ENCODE measurements at places on chromosomes 13 and 19. TPM values are rescaled to one million over a fixed set of nuclear protein-coding genes. Genes with fewer than 3 reads are reported as not detected.

DNA sequence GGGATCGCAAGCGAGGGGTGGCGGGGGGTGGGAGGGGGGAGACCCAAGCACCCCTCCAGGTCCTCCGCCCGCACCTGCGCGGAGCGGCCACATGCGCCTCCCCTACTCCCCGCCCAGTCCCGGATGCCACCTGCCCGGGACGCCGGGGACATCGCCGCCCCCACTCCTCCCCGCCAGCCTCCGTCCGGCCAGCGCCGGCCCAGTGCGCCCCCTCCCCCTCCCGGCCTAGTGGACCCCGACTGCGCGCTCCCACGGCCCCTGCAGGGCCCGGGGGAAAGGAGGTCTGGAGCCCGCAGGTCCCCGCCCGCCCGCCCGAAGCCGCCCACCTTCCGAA, 263 bp downstream of the RHPN2 start:
- H3K27me3 ChIP-seq: peaks cover 7% of the 10 kb centered on the region
- H3K4me3 ChIP-seq: peak overlapping the region; percentile 63
- ATAC-seq: peak; percentile 65
- H3K27ac ChIP-seq: no peak overlapping the region
- no peaks in the 10 kb centered on the region for H3K36me3 ChIP-seq
- H3K4me1 ChIP-seq: no peaks in the 10 kb centered on the region

DNA sequence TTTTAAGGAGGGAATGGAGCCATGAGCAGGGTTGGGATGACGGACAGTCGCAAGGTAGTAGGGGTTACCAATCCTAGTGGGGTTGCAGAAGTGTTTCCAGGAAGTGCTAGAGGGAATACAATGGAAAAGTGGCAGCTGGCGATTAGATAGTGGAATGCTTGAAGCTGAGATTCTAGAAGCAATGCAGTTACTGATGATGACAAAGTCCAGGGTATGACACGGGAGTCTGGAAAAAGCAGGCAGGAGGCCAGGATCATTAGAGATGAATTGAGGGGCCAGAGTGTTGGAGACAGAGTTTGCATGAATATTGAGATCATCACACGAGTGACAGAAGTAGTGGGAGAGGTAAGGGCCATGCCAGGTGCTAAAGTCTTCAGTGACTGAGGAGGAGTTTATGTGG, 17.3 kb upstream of the KL start:
- no peaks in the 10 kb centered on the region for H3K4me1 ChIP-seq
- H3K36me3 ChIP-seq: no peaks in the 10 kb centered on the region
- no peak overlapping the region for H3K4me3 ChIP-seq

The KIR2DL4 gene
- not detected for total RNA-seq

- H3K4me3 ChIP-seq: no peak overlapping the region
- no peaks in the 10 kb centered on the region for H3K27me3 ChIP-seq
Observed at GRCh38 chr13:78228940-78229339, 310.3 kb upstream of the EDNRB start.

DNA sequence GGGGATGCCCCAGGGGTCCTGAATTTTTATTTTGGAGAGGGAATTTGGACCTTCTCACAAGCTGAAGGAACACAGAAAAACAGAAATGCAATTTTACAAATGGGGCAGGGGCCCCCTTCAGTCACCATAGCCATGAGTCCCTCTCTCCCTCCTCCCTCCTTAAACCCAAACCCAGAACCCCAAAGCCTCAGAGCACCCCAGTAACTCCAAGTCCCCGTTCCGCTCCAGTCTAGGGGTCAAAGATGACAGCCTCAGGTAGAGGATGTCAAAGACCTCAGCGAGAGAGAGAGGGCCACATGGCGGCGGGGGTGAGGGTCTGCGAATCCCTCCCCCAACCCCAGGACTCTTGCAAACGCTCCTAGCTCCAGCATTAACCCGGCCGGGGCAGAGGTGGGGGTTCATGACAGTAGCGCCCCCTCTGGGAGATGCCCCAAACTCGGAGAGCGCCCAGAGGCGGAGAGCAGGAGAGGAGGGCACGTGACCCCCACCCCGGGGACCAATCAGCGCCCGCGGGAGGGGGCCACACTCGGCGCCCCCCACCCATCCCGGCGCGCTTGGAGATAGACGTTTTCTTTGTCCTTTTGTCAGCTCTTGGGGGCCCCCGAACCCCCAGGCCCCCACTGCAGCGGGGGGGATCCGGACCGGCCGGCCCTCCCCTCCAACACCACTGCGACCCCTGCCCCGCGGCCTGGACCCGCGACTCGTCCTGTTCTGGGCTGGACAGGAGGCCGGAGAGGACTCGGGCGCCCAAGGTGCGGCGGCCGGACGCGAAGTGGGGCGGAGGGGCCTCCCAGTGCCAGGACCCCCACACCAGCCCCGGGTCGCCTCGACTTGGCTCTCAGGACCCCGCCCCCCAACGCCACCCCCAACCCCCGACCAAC, 20.8 kb upstream of the SEMA6B start:
- H3K27me3 ChIP-seq: peaks cover 39% of the 10 kb centered on the region
- peaks cover 8% of the 10 kb centered on the region for H3K36me3 ChIP-seq
- ATAC-seq: no peak

GRCh38 chr13:48486362-48486761, 46.5 kb downstream of the RCBTB2 start:
- H3K27ac ChIP-seq: peak overlapping the region; percentile 2
- H3K27me3 ChIP-seq: no peaks in the 10 kb centered on the region
- H3K4me3 ChIP-seq: no peak overlapping the region
- peaks cover 5% of the 10 kb centered on the region for H3K4me1 ChIP-seq
- ATAC-seq: no peak

GRCh38 chr19:1272423-1273262, 2.7 kb upstream of the FAM174C start:
- H3K27me3 ChIP-seq: no peaks in the 10 kb centered on the region
- H3K36me3 ChIP-seq: peaks cover 89% of the 10 kb centered on the region
- ATAC-seq: no peak

The LGALS7B gene
- not detected for total RNA-seq

The MIDN gene
- 51.4 TPM for total RNA-seq

The ZNF540 gene
- total RNA-seq: 0.58 TPM

- no peaks in the 10 kb centered on the region for H3K36me3 ChIP-seq
- ATAC-seq: no peak
- peaks cover 4% of the 10 kb centered on the region for H3K27me3 ChIP-seq
- no peak overlapping the region for H3K27ac ChIP-seq
Observed at GRCh38 chr19:11174336-11174735, 18.8 kb upstream of the SPC24 start.

The CYP4F3 gene
- 0.95 TPM for total RNA-seq

- peaks cover 3% of the 10 kb centered on the region for H3K27me3 ChIP-seq
- H3K4me1 ChIP-seq: no peaks in the 10 kb centered on the region
- H3K4me3 ChIP-seq: no peak overlapping the region
- H3K27ac ChIP-seq: no peak overlapping the region
- no peak for ATAC-seq
Observed at GRCh38 chr13:39226359-39226758, 188.1 kb downstream of the NHLRC3 start.

The SRRM5 gene
- 1.4 TPM for total RNA-seq

The CLEC17A gene
- 2.0 TPM for total RNA-seq

DNA sequence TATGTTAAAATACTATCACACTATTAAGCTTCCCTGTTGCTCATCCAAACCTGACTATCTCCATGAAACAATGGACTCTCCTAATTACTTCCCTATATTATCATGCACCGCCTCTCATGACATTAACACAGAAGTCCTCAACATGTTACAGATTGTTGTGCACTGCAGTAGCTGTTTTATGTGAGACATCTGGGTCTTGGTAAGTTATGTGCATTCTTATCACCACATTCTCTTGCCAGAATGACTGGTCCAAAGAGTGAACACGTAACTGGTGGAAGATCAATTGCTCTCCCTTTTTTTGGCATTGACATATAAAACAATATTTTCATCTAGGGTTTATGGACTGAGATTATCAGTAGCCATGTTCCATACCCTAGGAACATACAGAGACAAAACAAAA, 59.4 kb downstream of the POSTN start:
- no peak overlapping the region for H3K4me3 ChIP-seq
- H3K36me3 ChIP-seq: no peaks in the 10 kb centered on the region
- no peaks in the 10 kb centered on the region for H3K27me3 ChIP-seq
- ATAC-seq: no peak
- H3K27ac ChIP-seq: no peak overlapping the region

- H3K27me3 ChIP-seq: no peaks in the 10 kb centered on the region
- H3K4me1 ChIP-seq: no peaks in the 10 kb centered on the region
- no peak for ATAC-seq
- no peak overlapping the region for H3K4me3 ChIP-seq
- no peaks in the 10 kb centered on the region for H3K36me3 ChIP-seq
Observed at GRCh38 chr19:30314056-30314804, 58.0 kb upstream of the ZNF536 start.

DNA sequence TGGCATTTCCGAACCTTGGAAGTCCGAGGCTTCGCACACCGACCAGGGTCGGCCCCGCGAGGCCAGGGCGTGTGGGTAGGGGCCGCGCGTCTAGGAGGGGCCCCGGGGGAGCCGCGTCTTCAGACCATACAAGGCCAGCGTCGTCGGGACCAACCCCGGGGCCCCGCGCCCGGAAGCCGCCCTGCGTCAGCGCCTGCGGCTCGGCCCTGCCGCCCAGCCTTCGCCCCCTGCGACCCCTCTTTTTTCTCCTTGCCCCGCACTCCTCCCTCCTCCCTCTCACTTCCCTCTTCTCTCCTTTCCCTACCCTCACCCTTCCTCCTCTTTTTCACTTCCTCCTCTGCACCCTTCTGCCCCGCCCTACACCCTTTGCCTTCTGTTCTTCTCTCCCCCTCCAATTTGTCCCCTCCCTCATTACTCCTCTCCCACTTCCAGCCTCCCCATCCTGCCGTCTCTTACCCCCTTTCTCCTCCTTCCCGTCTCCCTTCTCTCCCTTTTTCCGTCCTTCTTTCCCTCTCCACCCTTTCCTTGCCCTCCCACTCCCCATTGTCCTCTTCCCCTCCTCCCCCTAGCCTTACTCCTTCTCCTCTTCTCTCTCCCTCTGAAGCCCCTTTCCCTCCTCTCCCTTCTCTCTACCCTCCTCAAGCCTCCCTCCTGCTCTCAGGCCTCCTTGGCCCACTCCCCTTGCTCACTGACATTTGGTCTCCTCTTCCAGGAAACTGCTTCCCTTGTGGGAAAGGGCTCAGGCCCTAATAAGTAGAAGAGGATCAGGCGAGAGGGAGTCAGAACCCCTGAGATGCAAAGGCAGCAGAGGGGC, 2.2 kb upstream of the PLEKHG2 start:
- no peaks in the 10 kb centered on the region for H3K27me3 ChIP-seq
- peaks cover 37% of the 10 kb centered on the region for H3K4me1 ChIP-seq
- peak overlapping the region; percentile 100 for H3K27ac ChIP-seq
- peak; percentile 36 for ATAC-seq
- peak overlapping the region; percentile 91 for H3K4me3 ChIP-seq

DNA sequence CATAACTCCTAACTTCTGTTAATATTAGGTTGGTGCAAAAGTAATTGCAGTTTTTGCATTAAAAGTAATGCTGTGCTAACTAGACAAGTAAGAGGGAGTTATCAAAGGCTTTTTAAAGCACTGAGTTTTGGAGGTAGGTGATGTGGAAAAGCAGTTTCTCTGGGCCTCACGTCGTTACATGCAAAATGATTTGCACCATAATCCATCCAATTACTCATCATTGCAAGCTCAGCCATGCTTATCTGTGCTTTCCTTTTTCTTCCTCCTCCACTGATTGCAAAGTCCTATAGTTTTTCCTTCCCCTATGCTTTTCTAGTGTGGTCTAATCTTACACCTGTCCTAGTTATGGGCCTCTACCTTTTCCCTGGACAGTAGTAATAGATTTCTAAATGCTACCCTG, 35.4 kb upstream of the INTS6 start:
- no peak overlapping the region for H3K27ac ChIP-seq
- no peak for ATAC-seq
- no peak overlapping the region for H3K4me3 ChIP-seq
- no peaks in the 10 kb centered on the region for H3K27me3 ChIP-seq

The ELSPBP1 gene
- total RNA-seq: not detected

GRCh38 chr19:51365211-51365964, 800 bp downstream of the ETFB start:
- peak overlapping the region; percentile 98 for H3K27ac ChIP-seq
- peaks cover 26% of the 10 kb centered on the region for H3K4me1 ChIP-seq
- no peaks in the 10 kb centered on the region for H3K27me3 ChIP-seq
- ATAC-seq: no peak
- H3K4me3 ChIP-seq: peak overlapping the region; percentile 100

- no peaks in the 10 kb centered on the region for H3K36me3 ChIP-seq
- no peaks in the 10 kb centered on the region for H3K4me1 ChIP-seq
- H3K27me3 ChIP-seq: peaks cover 32% of the 10 kb centered on the region
- no peak overlapping the region for H3K4me3 ChIP-seq
Observed at GRCh38 chr19:30420316-30420715, 48.1 kb downstream of the ZNF536 start.

DNA sequence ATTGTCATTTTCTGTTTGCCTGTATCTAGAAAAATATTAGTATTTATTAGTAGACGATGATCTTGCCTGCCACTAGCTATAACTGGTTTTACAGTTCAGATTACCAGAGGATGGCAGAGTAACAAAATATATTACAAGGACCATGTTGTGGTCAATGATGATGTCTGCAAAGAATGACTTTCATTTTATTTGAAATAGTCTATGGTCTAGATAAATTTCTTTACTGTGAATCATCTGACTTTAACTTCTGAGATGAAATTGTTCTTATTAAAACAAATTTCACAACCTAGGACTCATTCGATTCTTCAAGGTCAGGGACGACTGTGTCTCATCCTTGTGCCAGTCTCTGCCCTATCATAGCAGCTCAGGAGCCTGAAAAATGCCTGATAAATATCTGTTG, 637.8 kb upstream of the KLF12 start:
- peaks cover 12% of the 10 kb centered on the region for H3K27me3 ChIP-seq
- ATAC-seq: no peak
- no peaks in the 10 kb centered on the region for H3K36me3 ChIP-seq
- no peaks in the 10 kb centered on the region for H3K4me1 ChIP-seq

DNA sequence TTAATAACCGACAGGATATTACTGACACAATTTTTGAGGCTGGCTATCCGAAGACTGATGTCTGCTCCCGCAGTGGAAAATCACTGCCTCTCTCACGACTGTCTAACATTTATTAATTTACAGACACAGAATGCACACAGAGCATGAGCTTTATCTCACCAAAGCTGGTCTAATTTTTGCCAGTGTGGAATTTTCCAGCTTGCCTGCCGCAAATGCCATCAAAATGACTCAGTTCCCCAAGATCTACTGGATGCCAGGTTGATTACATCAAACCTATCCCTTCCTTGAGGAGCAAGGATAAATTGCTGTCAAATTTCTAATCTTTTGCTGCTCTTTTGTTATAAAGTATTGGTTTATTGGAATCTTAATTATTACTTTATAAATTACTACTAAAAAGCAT, 1775.1 kb upstream of the PCDH20 start:
- H3K27ac ChIP-seq: no peak overlapping the region
- no peaks in the 10 kb centered on the region for H3K36me3 ChIP-seq
- H3K27me3 ChIP-seq: no peaks in the 10 kb centered on the region
- ATAC-seq: no peak

DNA sequence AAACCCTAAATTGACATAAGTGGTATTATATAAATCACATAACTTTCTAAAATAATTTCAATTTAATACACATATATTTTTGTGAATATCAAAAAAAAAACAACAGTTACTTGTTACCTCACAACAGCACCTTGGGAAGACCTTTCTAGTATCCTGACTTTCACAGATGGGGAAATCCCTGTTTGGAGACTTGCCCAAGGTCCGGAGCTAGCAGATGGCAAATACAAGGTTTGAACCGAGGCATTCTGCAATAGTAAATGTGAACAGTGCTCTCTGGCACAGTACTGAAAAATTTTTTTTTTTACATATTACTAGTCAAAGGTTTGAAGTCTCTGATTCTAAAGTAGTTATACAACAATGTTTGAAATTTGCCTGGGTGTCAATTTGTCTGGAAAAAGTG, 104.5 kb downstream of the SUCLA2 start:
- ATAC-seq: no peak
- H3K4me1 ChIP-seq: no peaks in the 10 kb centered on the region

The TLE2 gene
- 2.5 TPM for total RNA-seq

- H3K27me3 ChIP-seq: no peaks in the 10 kb centered on the region
- H3K4me3 ChIP-seq: peak overlapping the region; percentile 85
- peak overlapping the region; percentile 88 for H3K27ac ChIP-seq
- H3K36me3 ChIP-seq: peaks cover 9% of the 10 kb centered on the region
Observed at GRCh38 chr19:41531438-41532311, 44.3 kb upstream of the CEACAM21 start.

Measured in activated T-helper 17 cell treated with anti-CD3 and anti-CD28 coated beads, Interleukin-2, amount 50 U/mL, for 72 hours (primary cell).